ENCODE measurements at places on chromosomes 11 and 22.

DNA sequence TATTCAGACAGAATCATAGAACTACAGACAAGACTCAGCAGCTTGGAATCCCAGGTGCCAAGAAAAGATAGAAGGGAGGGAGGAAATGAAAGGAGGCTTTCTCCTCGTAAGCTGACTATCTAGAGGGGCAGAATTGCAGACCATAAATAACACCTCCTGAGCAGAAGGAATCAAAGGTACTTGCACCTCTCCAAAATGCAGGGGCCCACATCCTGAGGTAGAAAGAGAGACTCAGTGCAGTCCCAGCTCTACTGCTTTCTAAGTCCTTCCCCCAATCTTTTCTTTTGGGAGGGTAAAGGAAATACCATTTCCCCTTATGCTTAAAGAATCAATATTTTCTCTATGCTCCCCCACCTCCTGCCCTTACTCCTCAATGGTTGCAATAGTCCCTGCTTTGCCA is 55.2 kb downstream of the SYTL2 start:
- peak; percentile 21 for DNase-seq

DNA sequence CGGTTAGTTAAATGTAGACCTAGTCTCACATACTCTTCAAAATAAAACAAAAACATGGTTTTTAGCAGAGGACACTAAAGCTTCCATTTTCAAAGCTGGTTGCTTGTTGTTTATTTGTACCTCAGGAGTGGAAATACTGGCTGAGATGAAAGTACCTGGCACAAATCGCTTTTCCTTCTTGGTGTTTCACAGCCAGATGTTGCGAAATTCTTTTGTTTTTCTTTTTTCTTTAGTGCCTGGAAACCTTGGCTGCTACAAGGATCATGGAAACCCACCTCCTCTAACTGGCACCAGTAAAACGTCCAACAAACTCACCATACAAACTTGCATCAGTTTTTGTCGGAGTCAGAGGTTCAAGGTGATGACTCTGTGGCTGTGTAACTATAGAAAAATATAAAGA is 48.3 kb downstream of the KREMEN1 start:
- no peak for DNase-seq

- DNase-seq, result no peak
These were observed 103.2 kb downstream of the C11orf65 start for GRCh38 chr11:108364159-108364558.

- DNase-seq, result no peak
These were observed 90.6 kb upstream of the NTM start for GRCh38 chr11:131279654-131280384.

- DNase-seq, result no peak
These were observed 1.3 kb downstream of the ELMOD1 start for GRCh38 chr11:107592231-107592590.

- no peak for DNase-seq
These were observed 60.8 kb upstream of the CCDC179 start for GRCh38 chr11:22920939-22921565.

Data from CD8-positive, alpha-beta memory T cell (primary cell).